Pancreas (tissue), 10 donors: ENCODE measurements at places on chromosomes 5 and 9. TPM values are rescaled to one million over a fixed set of nuclear protein-coding genes. Genes with fewer than 3 reads are reported as not detected.

GRCh38 chr9:98980291-98980690, 36.6 kb downstream of the COL15A1 start:
- peaks cover 18% of the 10 kb centered on the region for H3K4me1 ChIP-seq
- no peaks in the 10 kb centered on the region for H3K36me3 ChIP-seq
- no peak overlapping the region for H3K27ac ChIP-seq
- no peaks in the 10 kb centered on the region for H3K27me3 ChIP-seq
- DNase-seq: no peak

DNA sequence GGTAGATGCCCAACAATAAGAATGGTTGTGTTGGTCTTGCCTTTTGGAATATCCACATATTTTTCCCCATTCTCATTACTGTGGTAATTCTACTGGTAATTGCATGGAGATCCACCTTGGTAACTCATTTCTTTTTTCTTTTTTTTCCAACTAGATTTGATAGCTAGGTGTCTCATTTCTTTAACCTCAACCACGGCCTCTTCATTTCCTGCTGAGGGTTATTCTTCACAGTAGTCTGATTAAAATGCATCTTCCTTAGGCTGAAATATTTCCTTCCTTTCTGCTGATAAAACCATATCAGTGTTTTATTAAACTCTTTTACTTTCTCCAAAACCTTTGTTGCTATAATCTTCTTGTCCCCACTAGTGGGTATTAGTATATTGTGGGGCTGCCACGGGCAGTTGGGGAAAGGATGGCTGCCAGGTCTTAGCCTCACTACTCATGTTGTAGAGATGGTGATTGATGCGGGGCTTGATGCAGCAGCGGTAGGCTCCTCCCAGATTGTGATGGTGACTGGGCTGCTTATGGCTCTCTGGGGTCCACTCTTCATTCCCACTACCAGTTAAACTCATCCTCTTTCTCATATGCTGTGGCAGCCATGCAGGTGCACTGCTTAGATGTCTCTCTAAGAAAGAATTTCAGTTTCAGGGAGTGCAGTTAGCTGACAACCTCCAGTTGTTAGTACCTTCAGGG, 35.9 kb downstream of the KIF2A start:
- no peak overlapping the region for H3K27ac ChIP-seq
- H3K4me3 ChIP-seq: no peak overlapping the region
- no peaks in the 10 kb centered on the region for H3K27me3 ChIP-seq
- H3K4me1 ChIP-seq: no peaks in the 10 kb centered on the region

GRCh38 chr5:109748546-109748945, 58.8 kb downstream of the MAN2A1 start:
- H3K27me3 ChIP-seq: no peaks in the 10 kb centered on the region
- H3K36me3 ChIP-seq: no peaks in the 10 kb centered on the region
- H3K27ac ChIP-seq: no peak overlapping the region
- H3K4me3 ChIP-seq: no peak overlapping the region
- DNase-seq: no peak

- no peak overlapping the region for H3K4me3 ChIP-seq
- H3K27me3 ChIP-seq: no peaks in the 10 kb centered on the region
- H3K27ac ChIP-seq: no peak overlapping the region
- DNase-seq: no peak
These were observed 893.9 kb upstream of the DMAC1 start for GRCh38 chr9:8693464-8693863.

DNA sequence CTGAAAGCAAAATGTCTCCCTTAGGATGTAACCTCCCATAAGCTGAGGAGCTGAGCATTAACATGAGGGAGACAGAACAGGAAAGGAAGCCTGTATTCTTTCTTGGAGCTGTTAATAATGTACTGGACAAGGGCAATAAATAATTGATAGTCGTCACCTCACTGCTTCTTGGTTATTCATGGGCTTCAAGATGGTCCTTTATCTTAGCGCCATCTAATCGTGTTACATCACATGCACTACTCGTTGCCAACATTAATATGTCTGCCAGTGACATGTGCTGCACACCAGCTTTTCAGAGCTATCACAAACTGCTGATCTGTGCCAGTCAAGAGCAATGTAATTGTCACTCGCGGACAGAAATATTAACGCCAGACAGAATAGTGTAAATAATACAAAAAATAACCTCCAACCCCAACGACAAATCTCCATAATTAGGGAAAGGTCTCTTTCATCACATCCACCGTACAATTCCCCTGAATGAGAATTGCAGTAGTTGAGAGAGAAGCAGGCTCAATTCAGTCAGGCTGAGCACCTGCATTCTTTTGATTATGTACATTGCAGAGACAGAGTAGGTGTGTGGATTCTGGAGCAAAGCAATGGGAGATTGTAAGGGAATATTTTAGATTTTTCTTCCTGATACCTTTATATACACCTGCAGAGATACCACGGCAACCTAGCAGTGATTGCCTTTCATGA, 267.1 kb downstream of the SPATA31D1 start:
- H3K27ac ChIP-seq: no peak overlapping the region
- no peak for DNase-seq
- H3K4me3 ChIP-seq: no peak overlapping the region
- H3K4me1 ChIP-seq: no peaks in the 10 kb centered on the region
- no peaks in the 10 kb centered on the region for H3K36me3 ChIP-seq

GRCh38 chr9:129619787-129620668, 873 bp downstream of the C9orf50 start:
- H3K4me1 ChIP-seq: peaks cover 4% of the 10 kb centered on the region
- no peaks in the 10 kb centered on the region for H3K27me3 ChIP-seq
- H3K27ac ChIP-seq: no peak overlapping the region
- H3K4me3 ChIP-seq: peak overlapping the region; percentile 24

DNA sequence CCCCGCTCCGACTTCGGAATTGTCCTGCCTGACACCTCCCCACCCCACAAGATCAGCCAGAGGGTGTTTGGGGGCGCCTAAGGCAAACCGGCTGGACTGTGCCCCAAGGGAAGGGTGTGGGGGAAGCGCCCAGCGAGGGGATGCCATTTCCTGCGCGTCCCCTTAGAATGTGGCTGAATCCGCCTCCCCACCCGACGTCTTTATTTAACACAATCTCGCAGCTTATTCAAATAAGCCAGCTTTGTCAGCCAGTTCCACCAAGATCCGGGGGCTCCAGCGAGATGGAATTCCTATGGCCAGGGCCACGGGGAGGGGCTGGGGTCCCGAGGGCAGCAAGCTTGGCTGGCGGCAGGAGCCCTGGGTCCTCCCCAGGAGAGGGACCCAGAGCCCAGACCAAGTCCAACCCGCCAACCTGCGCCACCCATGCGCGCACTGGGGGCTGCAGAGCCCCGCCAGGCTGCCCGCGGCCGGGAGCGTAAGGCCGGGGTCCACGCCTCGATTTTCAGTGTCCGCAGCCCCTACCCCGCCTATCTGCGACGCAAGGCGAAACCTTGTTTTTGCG, 7.4 kb downstream of the IRX4 start:
- DNase-seq: no peak
- no peak overlapping the region for H3K27ac ChIP-seq
- no peaks in the 10 kb centered on the region for H3K36me3 ChIP-seq
- no peaks in the 10 kb centered on the region for H3K4me1 ChIP-seq
- peaks cover 15% of the 10 kb centered on the region for H3K27me3 ChIP-seq

DNA sequence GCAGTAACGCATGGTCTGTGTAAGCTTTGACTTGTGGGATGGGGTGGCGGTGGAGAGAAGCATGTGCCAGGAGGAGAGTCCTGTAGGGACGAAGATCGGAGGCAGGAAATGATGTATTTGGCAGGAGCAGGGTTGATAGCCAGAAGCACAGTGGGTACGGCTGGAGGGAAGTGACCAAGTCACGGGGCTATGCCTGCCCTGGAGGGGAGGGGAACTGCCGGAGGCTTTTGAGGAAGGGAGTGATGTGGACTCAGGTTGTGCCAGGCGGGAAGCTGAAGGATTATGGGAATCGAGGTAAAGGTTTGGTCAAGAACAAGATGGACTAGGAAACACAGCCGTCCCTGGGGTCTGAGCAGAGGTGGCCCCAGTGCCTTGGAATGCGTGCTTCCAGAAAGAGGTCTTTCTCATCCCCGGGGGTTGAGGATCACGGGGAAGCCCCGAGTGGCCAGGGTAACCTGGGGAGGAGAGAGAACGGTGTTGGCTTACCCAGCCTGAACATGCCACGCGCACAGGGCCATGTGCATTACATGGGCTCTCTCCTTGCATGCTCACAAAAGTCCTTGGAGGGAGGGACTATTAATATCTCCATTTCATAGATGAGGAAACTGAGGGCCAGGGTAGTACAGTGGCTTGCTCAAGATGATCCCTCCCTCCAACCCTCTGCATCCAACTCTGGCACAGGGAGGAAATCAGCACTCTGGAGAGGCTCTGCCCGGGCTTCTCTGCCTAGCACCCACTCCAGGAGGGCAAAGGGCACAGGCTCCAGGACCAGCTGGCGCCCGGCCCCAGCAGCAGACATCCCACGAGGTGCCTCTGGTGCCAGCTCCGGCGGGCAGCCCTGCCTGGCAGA, 253.8 kb downstream of the PBX3 start:
- no peaks in the 10 kb centered on the region for H3K4me1 ChIP-seq
- DNase-seq: no peak
- no peak overlapping the region for H3K27ac ChIP-seq
- no peaks in the 10 kb centered on the region for H3K36me3 ChIP-seq
- H3K27me3 ChIP-seq: no peaks in the 10 kb centered on the region

GRCh38 chr9:113538701-113539430, 75.3 kb downstream of the RGS3 start:
- no peak overlapping the region for H3K27ac ChIP-seq
- no peak for DNase-seq
- no peak overlapping the region for H3K4me3 ChIP-seq
- peaks cover 3% of the 10 kb centered on the region for H3K36me3 ChIP-seq
- H3K27me3 ChIP-seq: no peaks in the 10 kb centered on the region
- no peaks in the 10 kb centered on the region for H3K4me1 ChIP-seq

GRCh38 chr9:97293207-97293721, 14.2 kb upstream of the CCDC180 start:
- no peaks in the 10 kb centered on the region for H3K27me3 ChIP-seq
- DNase-seq: no peak
- no peak overlapping the region for H3K4me3 ChIP-seq
- H3K4me1 ChIP-seq: no peaks in the 10 kb centered on the region
- no peak overlapping the region for H3K27ac ChIP-seq

- no peaks in the 10 kb centered on the region for H3K27me3 ChIP-seq
- no peaks in the 10 kb centered on the region for H3K4me1 ChIP-seq
- DNase-seq: no peak
- H3K27ac ChIP-seq: no peak overlapping the region
- H3K4me3 ChIP-seq: no peak overlapping the region
These were observed 109.8 kb downstream of the NR6A1 start for GRCh38 chr9:124661271-124661670.

GRCh38 chr9:34185778-34186551, 7.1 kb downstream of the UBAP1 start:
- H3K27ac ChIP-seq: peak overlapping the region; percentile 77
- DNase-seq: peak; percentile 41
- no peak overlapping the region for H3K4me3 ChIP-seq
- no peaks in the 10 kb centered on the region for H3K27me3 ChIP-seq

Gene STPG3
- total RNA-seq: not detected

Gene BHMT2
- total RNA-seq: 0.28 TPM

Gene HK3
- total RNA-seq: 0.24 TPM

Gene WDR38
- not detected for total RNA-seq

Gene CTNNA1
- total RNA-seq: 106 TPM

Gene PCDHGC5
- 0.54 TPM for total RNA-seq

Gene DROSHA
- 42.8 TPM for total RNA-seq

Gene PROB1
- total RNA-seq: 0.38 TPM

Gene FOCAD
- 18.6 TPM for total RNA-seq
